ENCODE measurements at places on chromosomes 4 and X.
A peak's percentile ranks its signal among the peaks of the same experiment; 100 is the strongest.

- DNase-seq: no peak
These were observed 118.6 kb downstream of the LRBA start for GRCh38 chr4:150896497-150896896.

GRCh38 chr4:173014113-173014558 lies 154.5 kb upstream of the GALNT7 start:
- peak; percentile 23 for DNase-seq

DNA sequence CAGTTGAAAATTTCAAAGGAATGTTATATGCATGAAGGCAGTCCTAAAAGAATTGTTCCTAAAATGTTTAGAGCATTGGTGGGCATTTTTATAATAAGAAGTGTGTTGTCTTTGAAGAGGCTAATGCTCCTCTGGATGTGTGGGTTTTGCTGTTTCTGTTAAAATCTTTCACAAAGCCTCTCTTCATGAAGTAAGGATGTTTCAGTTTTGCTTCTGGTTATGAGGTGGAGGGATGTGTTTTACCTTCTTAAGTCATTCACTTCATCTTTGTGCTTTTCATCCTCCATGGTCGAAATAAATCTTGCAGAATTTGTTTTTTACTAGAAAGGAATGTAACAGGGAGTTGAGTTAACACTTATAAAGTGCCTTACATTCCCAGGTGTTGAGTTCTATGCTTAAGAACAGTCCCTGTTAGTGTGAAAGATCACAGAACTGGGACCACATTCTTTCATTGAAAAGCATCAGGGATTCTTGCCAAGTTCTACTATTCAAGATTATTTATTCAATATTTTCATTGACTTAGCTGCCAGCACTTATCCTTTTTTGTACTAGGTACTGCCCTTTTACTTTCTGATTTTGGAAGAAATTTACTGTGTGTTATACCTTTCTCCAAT lies 21.1 kb downstream of the FHIP1A start:
- no peak for DNase-seq

DNA sequence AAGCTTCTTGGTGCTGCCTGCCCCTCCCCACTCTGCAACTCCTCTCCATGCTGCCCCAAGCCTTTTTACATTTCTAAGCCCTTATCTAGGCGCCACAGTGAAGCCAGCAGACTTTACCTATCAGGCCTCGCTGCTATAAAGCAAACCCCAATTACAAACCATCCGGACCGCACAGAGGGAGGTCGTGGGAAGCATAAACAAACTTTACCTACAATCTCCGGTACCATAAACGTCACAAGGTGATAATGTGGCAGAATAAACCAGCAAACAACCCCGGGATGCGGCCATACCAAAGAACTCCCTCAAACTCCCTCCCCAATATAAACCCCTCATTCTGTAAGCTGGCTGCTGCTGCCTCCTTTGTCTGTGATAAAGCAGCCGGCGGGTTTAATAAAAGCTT lies 54.0 kb upstream of the ZCCHC13 start:
- DNase-seq: no peak

GRCh38 chr4:16293210-16293838 lies 67.1 kb upstream of the TAPT1 start:
- no peak for DNase-seq

DNA sequence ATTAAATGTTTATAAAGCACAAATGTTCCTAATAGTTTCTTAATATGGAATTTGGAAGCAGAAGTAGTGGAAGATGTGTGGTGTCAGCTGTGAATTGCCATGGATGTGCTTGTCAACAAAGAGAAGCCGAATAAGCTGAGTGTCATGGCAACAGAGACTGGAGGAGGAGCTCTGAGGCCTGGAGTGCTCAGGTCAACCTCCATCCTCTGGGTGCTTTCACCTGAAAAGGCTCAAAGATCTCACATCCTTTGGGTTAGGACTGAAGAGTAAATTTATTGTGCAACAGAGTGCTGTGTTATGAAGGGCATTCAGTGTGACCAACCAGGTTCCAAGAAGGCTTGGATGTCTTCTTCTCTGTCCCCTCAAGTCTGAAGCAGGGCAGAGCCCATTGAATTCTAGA lies 18.7 kb downstream of the SGMS2 start:
- DNase-seq: peak; percentile 10

- no peak for DNase-seq
These were observed 102.5 kb downstream of the DCHS2 start for GRCh38 chr4:154389148-154389547.

DNA sequence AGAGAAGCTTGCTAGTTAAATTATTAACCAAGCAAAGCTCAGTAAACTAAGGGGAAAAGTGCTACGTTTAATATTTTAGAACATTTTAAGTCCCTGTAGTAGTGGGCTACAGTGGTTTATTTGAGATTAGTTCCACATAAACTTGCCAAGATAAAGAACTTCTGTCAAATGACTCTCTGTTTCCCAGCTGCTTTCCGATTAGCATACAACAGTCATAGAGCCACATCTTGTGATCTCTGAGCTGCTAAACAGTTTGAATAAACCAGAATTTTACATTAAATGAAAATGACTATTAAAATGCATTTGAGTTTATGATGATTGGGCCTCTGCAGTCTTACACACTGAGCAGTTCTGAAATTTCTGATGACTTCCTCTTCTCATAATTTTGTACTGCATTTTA lies 568.5 kb downstream of the IQCM start:
- peak; percentile 5 for DNase-seq

- DNase-seq: no peak
These were observed 104.4 kb downstream of the ASMT start for GRCh38 chrX:1719270-1719669.

- DNase-seq: no peak
These were observed 81.4 kb upstream of the GPR34 start for GRCh38 chrX:41607264-41607832.

DNA sequence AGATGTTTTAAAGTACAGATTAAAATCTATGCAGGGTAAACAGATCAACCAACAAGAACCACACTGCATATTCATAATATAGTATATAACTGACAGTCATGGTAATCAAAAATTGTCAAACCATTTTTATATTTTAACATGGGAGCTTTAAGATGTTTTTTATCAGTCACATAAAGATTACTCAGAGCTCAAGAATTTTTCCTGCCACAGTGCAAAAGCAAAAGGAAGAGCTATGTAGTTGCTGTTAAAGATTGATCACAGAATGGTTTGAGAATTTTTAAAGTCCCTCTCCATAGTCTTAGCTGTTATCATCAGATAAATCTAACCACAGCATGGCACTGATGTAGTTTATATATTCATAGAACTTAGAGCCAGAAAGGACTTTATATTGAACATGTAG lies 8.5 kb downstream of the RAB9B start:
- DNase-seq: no peak

DNA sequence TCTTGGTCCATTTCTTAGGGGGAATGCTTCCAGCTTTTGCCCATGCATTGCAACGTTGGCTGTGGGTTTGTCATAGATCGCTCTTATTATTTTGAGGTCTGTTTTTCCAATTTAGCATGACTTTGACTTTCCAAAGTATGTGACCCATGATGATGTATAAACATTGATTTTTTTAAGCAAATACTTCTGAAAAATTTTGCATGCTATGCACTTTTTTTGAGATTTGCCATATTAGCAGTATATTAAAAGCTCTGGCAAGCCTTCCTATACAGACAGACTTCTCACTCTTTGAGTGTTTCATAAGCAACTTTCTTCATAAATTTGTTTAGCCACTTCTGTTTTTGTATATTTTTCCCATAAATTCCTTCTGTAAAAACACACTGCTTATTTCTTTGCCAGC lies 746.4 kb upstream of the LCORL start:
- DNase-seq: no peak

GRCh38 chrX:368811-369562 lies 17.7 kb downstream of the PPP2R3B start:
- DNase-seq: no peak

DNA sequence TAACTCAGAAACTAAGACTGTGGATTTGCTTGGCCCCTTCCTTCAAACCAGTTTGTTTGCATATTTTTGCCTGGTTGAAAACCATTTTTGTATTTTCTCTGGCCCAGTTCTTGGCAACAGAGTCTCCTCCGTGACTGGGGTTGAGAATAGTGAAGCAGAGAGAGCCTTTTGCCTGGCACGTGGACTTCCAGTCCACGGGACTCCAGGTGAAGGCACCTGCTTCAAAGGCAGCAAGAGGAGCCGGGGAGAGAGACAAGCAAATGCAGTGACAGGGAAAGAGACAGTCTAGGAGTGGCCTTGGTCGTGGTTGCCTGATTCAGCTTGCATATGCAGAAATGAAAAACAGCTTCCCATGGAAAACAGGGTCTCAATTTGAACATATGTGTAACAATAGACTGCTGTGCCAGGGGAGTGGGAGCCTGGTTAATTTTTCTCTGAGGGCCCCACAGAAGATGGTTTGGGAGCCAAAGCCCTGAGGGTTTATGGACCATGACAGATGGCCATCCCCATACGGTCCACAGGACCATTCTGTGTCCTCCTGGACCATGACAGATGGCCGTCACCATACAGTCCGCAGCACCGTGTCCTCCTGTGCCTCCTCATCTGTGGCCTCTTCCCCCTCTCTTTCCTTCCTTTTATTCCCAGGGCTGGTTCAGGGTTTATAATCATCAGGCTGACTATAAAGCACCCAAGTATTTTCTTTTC lies 272.2 kb upstream of the RASGEF1B start:
- DNase-seq: no peak

DNA sequence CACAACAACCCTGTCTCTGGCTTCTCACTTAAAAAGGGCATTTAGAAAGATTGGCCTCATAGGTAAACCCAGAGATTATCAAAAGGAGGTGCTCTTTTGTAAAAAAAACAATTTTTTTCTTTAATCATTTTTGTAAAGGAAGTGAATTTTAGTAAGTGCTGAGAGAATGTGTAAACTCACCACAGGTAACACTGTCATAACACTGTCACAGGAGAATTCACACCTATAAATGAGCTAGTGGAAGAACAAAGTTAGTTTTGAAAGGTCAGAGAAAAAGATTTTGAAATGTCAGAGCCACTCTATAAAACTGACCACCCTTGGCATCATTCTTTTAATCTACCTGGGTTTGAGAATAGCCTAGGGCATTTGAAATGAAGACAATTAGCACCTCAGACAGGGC lies 3.3 kb upstream of the SH2D1A start:
- DNase-seq: no peak

- DNase-seq: no peak
These were observed 21.4 kb downstream of the GALNTL6 start for GRCh38 chr4:171834640-171835039.

DNA sequence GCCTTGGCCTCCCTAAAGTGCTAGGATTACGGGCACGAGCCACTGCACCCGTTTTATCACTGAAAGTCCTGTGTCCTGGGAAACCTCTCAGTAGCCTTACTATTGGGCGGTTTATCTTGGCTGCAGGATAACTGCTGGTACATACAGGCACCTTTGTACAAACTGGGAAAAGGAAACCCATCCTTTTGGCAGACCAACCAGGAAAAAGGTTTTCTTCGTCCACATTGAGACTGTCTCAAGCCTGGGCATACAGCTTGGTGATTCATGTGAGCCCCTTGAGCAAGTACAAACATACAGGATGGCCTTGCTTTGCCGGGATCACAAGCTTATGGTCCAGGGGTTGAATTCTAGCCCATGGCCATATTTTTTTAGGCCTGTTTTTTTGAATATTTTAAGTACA lies 32.8 kb downstream of the RWDD4 start:
- no peak for DNase-seq

DNA sequence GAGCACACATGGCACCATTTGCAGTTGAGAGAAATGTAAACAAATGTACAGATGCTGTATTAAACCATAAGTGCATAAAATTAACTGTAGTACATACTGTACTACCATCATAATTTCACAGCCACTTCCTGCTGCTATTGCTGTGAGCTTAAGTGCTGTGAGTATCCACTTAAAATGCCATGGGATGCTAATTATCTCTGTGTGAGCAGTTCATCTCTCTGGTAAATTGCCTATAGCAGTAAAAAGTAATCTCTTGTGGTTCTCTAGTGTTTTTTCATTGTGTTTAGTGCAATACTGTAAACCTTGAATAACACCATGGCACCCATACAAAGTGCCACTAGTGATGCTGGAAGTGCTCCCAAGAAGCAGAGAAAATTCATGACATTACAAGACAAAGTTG lies 9.9 kb upstream of the SCOC start:
- no peak for DNase-seq

All from Ammon's horn (tissue), 1 donor.